ENCODE measurements at places on chromosomes 1 and 21.

DNA sequence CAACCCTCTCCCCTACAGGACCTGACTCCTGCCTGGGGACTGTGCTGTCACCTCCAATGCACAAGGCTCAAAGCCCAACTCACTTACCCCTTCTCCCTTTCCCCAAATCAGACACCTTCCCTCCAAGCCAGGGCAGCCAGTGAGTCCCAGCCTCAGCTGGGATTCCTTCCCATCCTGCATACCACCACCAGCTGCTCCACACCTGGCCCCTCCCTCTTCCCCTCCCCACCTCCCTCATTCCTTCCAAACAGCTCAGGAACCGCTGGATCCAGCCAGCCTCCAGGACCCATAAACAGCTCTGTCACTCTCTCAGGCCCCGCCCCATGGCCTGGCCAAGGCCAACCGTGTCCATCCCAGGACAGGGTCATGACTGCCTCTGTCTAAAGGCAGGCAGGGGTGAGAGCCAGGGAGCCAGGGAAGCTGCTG, 41.4 kb downstream of the ACOT7 start:
- DNase-seq: no peak

DNA sequence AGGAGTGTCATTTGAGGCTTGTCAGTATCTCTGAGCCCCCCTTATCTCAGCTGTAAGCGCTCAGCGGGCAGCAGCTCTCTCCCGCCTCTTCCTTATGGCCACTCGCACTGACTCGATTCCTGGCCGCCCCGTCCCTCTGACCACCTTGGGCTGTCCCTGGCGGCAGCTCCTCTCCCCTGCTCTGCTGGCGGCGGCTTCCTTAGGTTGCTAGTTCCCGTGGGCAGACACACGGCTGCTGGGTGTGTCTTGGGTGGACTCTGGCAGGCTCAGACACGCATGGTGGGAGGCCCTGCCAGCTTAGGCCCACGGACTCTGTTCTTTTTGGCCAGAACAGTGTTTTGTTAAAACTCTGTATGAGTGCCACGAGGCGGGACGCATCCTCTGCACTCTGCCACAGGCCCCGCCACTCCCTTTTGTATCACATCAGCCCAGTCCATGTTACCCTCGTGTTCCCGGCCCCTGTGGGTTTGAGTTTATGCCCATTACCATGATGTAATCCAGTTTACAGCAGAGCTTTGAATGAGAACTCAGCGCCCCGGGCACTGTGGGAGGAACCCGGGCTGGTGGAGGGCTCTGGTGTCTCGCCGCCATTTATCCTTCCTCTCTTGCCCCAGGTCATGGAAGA, 45.9 kb downstream of the COQ8A start:
- DNase-seq: no peak

GRCh38 chr21:42187976-42188653, 30.8 kb upstream of the ABCG1 start:
- peak; percentile 82 for DNase-seq

GRCh38 chr1:198967566-198967965, 328.7 kb downstream of the PTPRC start:
- no peak for DNase-seq

DNA sequence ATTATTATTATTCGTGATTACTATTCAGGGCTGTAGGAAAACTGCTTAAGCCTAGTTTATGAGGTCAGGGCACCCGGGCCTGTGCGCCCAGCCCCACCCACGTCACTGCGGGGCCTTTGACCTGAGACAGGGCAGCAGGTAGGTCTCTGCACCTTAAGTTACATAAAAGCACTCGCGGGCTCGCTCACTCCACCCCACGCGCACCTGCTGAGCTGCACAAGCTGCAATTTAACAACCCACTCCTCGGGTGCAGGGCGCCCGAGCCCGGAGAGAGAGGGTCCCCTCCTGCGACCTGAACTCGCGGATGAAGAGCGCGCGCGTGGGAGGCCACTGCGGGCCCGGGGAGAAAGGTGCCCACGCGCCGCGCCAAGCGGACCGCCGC, 477 bp downstream of the ICMT start:
- no peak for DNase-seq

DNA sequence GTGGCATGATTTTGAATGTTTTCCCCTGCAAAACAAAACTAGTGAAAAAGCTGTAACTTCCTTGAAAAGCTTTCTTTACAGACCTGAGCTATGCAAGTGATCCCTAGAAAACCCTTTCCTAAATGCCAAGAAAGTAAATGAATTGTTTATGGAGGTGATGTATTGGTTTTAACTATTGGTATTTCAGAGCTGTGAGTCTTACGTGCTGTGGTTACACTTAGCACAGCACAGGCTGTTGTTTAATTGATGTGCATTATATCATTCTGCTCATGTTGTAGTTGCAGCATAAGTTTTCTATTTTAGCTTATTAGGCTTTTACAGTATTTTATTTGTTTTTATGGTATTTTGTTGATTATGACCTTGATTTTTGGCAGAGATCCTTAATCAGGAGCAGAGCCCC, 74.1 kb upstream of the DYNLT5 start:
- DNase-seq: no peak

DNA sequence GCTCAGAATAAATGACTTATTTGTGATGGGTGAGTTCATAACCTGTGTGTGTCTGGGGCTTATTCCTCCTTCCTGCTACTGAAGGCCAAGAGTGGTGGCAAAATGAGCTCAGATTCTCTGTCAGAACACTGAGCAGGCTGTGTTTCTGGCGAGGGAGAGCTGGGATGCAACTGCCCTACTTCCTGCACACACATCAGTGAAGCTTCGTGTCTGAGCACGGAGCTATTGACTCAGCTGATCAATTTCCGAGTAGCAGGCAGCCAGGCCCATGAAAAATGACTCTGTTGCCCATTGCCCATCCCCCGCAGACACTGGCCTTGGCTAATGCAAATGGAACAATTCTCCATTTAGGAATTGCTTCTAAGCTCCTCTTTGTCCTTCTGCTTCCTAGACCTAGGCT, 27.7 kb downstream of the TNR start:
- DNase-seq: no peak

DNA sequence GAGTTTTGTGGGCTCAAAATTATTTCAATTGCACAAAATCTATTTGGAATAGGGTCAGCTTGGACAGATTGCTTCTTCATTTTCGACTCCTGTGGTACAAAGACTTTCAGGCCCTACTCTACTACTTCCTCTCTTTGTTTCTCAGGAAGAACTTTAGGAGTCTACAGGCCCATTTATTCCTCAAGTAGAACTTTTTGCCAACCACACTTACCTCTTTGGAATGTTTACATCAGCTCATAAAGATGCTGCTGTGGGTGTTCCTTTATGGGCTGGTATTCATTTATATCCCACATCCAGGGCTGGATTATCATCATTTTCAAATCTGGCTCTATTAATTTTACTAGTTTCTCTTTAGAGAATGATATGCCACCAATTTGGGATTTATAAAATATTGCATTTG, 46.3 kb upstream of the TNFSF18 start:
- no peak for DNase-seq

DNA sequence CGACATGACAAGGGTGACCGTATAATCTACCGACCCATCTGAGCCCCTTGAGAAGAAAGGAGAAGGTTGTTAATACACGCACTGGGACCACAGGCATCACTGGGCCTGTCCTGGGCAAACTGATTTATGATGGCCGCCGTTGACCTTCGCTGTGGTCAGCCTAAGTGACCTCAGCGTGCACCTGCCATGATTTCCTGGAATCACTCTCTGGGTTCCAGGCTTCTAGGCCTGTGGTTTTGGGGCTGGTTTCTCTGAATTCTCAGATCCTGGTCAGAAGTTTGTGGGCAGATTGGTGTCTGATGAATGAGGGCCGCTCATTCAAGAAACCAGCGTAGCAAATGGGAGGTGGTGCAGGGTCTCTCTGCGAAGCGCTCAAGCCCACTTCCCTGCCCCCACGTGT, 64.0 kb downstream of the SIK1 start:
- no peak for DNase-seq

GRCh38 chr1:24683713-24684162, 40.6 kb downstream of the SRRM1 start:
- no peak for DNase-seq
